ENCODE measurements at places on chromosomes 12 and 14. TPM values are rescaled to one million over a fixed set of nuclear protein-coding genes. Genes with fewer than 3 reads are reported as not detected.

- DNase-seq = no peak
Observed at GRCh38 chr12:59452259-59452658, 143.6 kb upstream of the SLC16A7 start.

DNA sequence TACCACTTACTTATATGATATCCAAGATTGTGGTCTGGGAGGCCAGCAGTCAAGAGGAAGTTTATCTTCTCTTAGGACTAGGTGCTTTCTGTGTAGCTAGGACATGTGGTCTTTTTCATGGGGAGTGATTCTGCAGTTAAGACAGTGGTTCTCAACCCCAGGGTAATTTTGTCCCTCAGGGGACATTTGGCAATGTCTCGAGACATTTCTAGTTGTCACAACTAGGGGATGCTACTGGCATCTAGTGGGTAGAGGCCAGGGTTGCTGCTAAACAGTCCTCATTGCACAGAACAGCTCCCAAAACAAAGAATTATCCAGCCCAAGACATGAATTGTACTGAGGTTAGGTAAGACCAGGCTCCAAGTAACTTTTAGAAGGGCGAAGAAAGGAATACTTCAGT, 20.0 kb downstream of the AMDHD1 start:
- no peak for DNase-seq

SOAT2 gene
- 0.17 TPM for total RNA-seq

SHMT2 gene
- total RNA-seq = 28.2 TPM

KHNYN gene
- total RNA-seq = 23.4 TPM
